ENCODE measurements at places on chromosomes 3 and 15.

DNA sequence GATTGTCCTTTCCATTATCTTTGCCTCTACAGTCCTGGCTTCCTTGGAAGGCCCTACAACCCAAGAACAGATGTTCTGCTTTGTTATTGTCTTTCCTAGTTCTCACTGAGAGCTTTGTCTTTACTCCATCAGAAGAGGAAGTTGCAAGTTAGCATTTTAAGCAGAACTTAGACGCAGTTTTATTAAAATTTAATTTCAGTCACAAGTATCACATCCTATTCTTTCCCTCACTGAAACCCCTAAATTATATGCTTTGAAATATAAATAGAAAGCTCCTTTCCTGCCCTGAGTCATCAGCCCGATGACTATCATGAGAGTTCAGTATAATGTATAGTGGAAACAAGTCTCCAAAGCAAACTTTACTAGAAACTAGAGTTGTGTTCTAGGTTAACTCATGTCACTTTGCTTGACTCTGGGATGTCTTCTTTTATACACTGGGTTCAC is 291.2 kb upstream of the RBMS3 start:
- DNase-seq = peak; percentile 9

- peak; percentile 33 for DNase-seq
Measured at GRCh38 chr3:188671971-188672370, 499.8 kb upstream of the TPRG1 start.

DNA sequence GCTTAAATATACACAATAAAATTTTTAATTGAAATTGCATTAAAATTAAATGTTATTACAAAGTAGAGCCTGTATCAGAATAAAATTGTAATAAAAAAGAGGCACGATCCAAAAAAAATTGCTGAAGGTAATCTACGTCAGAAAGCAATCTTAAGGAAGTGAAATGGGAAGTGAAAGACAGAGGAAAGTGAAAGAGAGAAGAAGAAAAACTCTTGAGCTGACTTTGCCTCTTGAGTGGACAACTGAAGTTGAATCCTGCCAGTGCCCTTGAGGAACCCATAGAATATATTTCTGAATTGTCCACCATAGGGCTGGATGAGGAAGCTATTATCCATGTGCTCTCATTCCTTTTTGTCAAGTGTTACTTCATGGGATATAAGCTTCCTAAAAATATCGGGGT is 285.1 kb upstream of the STAC start:
- DNase-seq = no peak

GRCh38 chr3:82587174-82587573 is 825.7 kb upstream of the GBE1 start:
- DNase-seq = no peak

- DNase-seq = no peak
Measured at GRCh38 chr3:49880581-49881315, 11.0 kb upstream of the CAMKV start.

GRCh38 chr15:90306560-90306959 is 41.1 kb downstream of the NGRN start:
- peak; percentile 9 for DNase-seq

- DNase-seq = peak; percentile 34
Measured at GRCh38 chr15:73822998-73823397, 50.4 kb upstream of the TBC1D21 start.

- DNase-seq = no peak
Measured at GRCh38 chr15:84951736-84952135, 29.9 kb upstream of the PDE8A start.

GRCh38 chr3:126518779-126519177 is 1.2 kb upstream of the UROC1 start:
- DNase-seq = no peak

DNA sequence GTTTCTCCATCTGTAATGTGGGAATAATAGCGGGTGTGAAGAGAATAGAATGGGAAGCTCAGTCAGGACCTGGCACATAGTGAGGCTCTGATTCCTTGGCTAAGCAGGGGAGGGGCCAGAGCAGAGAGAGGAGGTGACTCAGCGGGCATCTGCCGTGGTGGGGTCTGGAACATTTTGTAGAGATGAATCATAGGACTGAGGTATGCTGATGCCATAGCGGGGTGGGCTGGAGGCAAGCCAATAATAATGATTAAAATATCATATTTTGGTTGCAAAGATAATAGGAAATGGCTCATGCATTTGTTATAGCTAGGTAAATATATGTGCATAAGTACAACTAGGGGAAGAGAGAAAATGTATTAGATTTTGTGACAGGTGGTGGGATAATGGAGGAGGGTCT is 11.2 kb downstream of the TGM4 start:
- peak; percentile 81 for DNase-seq

GRCh38 chr3:50090984-50091383 is 2.3 kb downstream of the RBM5 start:
- DNase-seq = no peak

GRCh38 chr3:195549931-195550519 is 6.9 kb upstream of the PPP1R2 start:
- peak; percentile 36 for DNase-seq

- DNase-seq = peak; percentile 81
Measured at GRCh38 chr15:38002883-38003477, 68.5 kb downstream of the TMCO5A start.

- DNase-seq = peak; percentile 17
Measured at GRCh38 chr15:67917037-67917436, 77.2 kb upstream of the RNU6-1 start.

GRCh38 chr3:182911782-182912111 is 68.6 kb downstream of the DCUN1D1 start:
- DNase-seq = no peak

DNA sequence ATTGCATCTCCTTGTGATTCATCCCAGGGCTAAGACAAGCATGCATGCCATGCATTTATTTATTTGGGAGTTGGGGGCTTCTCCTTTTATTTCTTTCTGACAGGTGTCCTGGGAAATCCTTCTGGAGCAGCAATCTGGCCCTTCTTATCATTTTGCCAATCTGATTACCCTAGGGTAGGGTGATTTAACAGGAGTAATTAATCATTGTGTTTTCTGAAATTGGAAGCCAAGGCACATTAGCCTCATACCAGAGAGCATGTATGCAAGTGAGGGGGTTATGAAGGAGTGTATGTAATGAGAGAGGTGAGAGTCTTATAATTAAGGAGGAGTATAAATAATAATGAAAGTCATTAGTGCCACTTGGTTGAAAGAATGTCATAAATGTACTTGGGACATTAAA is 37.4 kb upstream of the ARPP21 start:
- no peak for DNase-seq

DNA sequence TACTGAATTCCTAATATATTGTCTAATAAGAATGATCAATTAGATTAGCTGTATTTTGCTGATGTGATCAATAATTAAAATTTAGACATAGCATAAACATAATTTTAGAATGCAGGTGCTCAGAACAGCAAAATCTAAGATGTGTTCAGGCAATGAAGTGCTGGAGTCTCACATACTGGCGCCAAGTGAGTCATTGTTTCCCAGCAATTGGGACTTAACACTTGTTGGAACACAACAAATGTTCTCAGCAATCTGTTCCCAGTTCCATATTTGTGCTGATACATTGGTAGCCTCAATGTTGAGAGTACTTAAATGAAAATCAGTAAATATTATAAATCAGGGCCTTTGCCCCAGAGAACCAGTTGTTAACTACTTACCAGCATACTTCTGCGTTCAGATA is 619.0 kb downstream of the ROBO1 start:
- no peak for DNase-seq

GRCh38 chr3:109685084-109686079 is 348.0 kb upstream of the DPPA4 start:
- DNase-seq = peak; percentile 94

- no peak for DNase-seq
Measured at GRCh38 chr3:96860882-96861281, 46.5 kb downstream of the EPHA6 start.

- no peak for DNase-seq
Measured at GRCh38 chr3:182357928-182358327, 435.4 kb upstream of the ATP11B start.

GRCh38 chr3:160376681-160377080 is 22.3 kb downstream of the IFT80 start:
- no peak for DNase-seq

- no peak for DNase-seq
Measured at GRCh38 chr3:28521663-28522062, 173.0 kb upstream of the AZI2 start.

- DNase-seq = no peak
Measured at GRCh38 chr3:43521941-43522340, 99.9 kb downstream of the ANO10 start.

GRCh38 chr15:48010316-48010715 is 110.5 kb upstream of the SLC24A5 start:
- no peak for DNase-seq

DNA sequence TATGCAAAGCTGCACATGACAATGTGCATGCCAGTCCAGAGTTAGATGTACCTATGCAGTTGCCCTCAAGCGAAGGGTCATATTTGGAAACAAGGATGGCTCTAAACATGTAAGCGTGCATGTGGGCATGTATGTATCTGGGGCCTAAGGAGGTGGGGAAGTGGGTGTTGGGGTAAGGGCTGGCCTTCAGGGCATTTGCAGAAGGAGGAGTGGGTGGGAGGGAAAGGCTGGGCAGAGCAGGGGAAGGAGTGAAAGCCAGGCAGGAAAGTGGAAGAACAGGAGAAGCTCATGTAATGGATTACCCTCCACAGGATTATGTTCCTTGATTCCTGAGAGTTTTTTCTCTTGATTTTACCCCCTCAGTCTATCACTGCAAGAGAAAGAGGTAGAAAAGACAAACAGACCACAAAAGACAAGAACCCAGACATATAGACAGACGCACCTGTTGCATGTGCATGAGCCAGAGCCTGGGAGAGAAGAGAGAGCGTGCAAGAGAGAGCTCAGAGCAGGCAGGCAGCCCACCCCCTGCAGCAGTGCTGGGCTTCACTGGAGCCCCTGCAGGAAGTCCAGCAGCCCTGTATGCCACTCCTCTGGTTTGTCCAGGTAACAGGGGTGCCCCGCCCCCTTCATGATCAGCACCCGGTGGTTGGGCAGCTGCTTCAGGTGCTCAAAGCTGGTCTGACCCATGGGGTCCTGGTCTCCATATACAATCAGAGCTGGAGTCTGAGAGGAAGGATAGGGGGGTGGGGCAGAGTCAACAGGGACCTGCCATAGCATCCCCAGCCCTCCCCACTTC is 1.8 kb upstream of the PCBP4 start:
- no peak for DNase-seq

- no peak for DNase-seq
Measured at GRCh38 chr3:9809239-9809614, 835 bp upstream of the TTLL3 start.

GRCh38 chr15:69025320-69025719 is 10.8 kb downstream of the NOX5 start:
- DNase-seq = no peak

- DNase-seq = no peak
Measured at GRCh38 chr3:189573004-189573403, 58.2 kb upstream of the TP63 start.

GRCh38 chr3:15305359-15305844 is 27.0 kb downstream of the SH3BP5 start:
- DNase-seq = peak; percentile 42

GRCh38 chr15:77825546-77825945 is 192.8 kb upstream of the LINGO1 start:
- DNase-seq = no peak

- no peak for DNase-seq
Measured at GRCh38 chr3:44099566-44100297, 142.0 kb upstream of the TOPAZ1 start.

- peak; percentile 56 for DNase-seq
Measured at GRCh38 chr3:138049157-138049919, 39.4 kb downstream of the CLDN18 start.

DNA sequence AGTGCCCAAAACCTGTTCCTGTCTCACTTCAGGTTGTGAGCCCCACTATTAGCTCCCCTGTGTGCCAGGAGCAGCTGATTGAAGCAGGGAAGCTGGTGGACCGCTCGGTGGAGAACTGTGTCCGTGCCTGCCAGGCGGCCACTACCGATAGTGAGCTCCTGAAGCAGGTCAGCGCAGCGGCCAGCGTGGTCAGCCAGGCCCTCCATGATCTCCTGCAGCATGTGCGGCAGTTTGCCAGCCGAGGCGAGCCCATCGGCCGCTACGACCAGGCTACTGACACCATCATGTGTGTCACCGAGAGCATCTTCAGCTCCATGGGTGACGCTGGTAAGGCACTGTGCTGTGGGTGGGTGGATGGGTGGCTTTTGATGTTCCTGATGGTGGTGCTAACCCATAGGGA is 334.1 kb upstream of the TPM1 start:
- no peak for DNase-seq

GRCh38 chr3:148173851-148174250 is 523.9 kb upstream of the AGTR1 start:
- no peak for DNase-seq

DNA sequence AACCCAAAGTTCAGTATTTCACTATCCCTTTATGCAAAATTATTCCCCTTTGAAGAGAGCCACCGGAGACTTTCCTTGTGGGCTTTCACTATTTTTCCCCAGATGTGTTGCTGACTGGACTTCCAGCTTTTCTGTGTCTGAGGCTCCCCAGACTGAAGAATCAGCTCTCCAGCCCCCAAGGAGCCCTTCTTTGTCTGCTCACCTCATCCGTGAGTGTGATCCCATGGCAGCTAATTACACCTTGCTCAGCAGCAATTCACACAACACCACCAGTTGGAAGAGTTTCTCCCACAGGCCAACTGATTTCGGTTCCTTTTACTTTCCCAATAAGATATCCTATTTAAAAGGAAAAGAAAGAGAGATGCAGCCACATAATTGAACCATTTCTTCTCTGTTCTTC is 249.5 kb upstream of the TRIM42 start:
- DNase-seq = no peak

GRCh38 chr3:123449997-123450604 is 1.2 kb upstream of the ADCY5 start:
- DNase-seq = no peak

GRCh38 chr15:99911816-99912215 is 178.6 kb upstream of the LYSMD4 start:
- DNase-seq = no peak

All from mesenchymal stem cell (in vitro differentiated cells and primary cell).